NCI-H774 (cell line): ENCODE measurements at places on chromosomes 2 and 18.

DNA sequence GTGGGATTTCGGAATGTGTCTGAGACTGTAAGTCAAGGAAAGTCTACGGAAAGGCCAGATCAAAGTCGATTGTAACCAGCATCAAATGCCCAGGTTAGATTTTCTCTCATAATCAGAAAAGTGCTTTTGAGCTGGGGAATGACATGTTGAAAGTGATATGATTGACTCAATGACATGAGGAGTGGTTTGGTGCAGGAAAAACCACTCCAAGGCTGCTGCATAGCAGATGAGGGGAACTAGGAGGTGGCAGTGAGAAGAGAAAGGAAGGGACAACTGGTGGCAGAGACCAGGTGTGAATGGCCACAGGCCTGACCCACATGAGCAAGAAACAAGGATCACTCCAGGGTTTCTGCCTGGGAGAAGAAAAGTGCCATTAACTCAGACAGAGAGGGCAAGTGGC lies 822 bp downstream of the SLC35F6 start:
- no peak for DNase-seq

DNA sequence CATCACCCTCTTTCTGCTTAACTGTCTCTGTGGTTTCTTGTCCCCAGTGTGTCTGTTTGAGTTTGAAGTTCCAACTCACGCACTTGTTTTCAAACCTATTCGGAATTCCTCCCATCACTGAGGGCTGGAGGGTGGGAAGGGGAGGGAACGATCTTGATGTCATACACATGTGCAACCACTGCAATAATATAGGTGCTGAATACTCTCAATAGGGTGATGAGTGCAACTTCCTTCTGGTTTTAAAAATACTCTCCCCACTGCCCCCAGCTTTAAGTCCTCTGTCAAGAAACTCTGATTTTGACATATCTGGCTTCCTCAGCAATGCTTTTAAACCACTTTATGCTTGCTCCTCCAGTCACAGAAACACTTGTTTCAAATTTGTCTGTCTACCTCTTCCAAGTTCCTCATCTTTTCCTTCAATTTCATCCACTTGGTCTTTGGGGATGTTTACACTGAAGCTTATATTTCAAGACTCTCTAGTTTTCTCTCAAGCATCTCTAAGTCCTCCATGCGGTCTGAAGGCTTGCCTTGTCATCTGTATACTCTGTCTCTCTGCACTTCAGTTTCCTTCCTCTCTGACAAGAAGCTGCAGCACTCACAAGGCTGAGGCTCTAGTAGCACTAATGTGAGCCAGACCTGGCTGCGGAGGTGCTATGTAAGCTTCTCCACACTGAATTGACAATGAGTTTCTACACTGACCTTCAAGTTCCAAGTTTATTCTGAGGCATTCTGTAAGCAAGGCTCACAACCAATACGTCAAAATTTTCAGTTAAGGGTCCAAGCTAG lies 422.3 kb downstream of the ZEB2 start:
- DNase-seq, result no peak

DNA sequence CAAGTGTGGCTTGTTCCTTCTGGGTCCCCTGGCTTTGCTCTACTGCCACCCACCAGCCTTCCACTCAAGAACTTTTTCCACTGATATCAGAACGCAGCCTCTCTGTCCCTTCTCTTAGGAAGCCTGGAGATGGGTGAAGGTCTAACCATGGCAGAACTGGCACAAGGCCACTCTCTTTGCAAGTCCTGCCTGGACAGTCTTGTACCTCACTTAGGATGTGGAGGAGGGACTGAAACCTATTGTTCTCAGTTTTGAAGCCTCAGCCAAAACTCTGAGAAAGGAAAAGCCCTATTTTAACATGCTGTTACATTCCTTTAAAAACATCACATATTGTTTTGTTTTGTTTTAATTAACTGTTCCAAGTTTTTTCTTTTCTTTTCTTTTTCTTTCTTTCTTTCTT lies 58.9 kb upstream of the NCOA1 start:
- no peak for DNase-seq

GRCh38 chr2:25308599-25308998 lies 33.1 kb downstream of the DNMT3A start:
- no peak for DNase-seq

DNA sequence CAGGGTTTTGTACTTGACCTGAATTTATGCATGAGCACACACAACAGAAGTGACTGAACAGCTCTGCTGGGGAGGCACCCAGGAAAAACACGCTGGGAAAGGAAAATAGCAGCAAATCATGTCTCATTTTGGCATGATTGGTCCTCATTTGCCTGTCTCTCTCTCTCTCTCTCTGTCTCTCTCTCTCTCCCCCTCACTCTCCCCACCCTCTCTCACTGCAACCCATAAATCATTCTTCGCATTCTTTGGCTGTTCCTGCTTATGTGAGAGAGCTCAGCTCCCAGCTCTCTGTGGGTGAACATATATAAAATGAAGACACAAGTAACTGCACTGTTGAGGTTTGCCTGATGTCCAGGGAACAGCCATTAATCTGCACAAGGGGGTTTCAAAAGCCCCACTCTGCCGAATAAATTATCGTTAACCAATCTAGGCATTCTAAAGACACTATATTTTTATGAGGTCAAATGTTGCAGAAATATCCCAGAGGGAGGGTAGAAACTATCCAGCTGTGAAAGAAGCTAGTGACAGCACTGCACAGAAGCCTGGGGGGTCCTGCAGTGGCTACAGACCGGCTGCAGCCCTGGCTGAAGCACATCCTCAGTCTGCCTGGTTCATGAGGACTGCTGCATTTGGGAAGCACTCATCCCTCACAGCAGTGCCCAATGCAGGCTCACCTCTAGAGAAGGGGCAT lies 260.3 kb downstream of the AFF3 start:
- DNase-seq, result peak; percentile 5

DNA sequence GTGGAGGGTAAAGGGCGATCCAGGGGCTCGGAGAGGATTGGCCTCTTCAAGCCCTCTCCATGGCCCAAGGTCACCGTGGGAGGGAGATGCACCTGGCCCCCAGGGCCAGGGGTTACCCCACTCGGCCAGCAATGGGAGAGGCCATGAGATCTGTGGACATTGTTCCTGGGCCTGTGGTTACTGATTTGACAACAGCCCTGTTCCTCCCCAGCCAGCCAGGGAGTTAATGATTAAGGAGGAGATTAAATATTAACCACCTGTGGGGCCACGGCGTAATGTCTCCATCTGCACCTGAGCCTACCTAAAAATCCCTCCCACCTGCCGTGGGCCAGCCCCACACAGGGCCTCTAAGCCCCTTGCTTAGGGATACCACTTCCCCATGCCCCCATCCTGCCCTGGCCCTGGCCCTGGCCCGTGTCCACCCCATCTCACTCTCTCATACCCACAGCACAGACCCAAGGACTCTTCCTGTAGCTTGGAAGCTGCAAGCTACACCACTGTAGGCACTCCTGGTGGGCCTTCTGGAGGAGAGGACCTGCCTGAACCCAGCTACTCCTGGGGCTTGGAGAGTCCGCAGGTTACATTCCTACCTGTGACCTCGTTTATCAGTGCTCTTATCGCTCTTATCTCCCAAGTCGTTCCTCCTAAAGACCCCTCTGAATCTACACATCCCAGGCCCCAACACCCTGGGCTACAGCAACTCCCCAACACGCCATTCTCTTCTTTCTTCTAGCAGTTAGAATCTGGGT lies 32.1 kb downstream of the ZFP36L2 start:
- DNase-seq, result no peak

- DNase-seq, result no peak
Measured at GRCh38 chr18:79466591-79466990, 70.9 kb downstream of the NFATC1 start.

DNA sequence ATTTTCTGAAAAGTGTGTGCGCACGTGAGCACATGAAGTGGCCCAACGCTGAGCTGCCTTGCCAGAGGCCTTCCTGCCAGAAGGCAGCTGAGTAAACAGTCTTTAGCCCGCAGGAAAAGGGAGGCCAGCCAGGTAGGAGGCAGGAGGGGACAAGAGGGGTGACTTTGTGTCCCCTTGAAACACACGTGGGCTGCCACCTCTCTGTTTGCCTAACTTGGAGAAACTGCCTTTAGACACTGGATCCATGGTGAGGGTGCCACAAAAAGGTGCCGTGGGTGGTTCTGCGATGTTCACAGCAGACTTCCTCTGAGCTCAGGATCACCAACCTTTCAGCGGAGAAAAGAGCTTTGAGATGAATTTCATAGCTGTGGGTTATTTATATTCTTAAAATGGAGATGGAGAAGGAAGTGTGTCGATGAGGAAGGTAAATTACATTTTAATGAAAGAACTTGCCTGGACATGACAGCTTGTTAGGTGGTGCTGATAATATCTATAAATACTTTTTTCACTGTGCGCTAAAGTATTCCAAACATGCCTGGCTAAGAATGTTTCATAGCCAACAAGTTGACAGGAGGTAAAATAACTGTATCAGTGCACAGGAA lies 36.6 kb upstream of the ASB1 start:
- peak; percentile 87 for DNase-seq

- DNase-seq, result no peak
Measured at GRCh38 chr2:178238154-178238521, 43.8 kb downstream of the OSBPL6 start.

- DNase-seq, result no peak
Measured at GRCh38 chr2:7730449-7730848, 813.2 kb downstream of the RNF144A start.

- DNase-seq, result no peak
Measured at GRCh38 chr2:235799281-235799680, 305.4 kb downstream of the AGAP1 start.

DNA sequence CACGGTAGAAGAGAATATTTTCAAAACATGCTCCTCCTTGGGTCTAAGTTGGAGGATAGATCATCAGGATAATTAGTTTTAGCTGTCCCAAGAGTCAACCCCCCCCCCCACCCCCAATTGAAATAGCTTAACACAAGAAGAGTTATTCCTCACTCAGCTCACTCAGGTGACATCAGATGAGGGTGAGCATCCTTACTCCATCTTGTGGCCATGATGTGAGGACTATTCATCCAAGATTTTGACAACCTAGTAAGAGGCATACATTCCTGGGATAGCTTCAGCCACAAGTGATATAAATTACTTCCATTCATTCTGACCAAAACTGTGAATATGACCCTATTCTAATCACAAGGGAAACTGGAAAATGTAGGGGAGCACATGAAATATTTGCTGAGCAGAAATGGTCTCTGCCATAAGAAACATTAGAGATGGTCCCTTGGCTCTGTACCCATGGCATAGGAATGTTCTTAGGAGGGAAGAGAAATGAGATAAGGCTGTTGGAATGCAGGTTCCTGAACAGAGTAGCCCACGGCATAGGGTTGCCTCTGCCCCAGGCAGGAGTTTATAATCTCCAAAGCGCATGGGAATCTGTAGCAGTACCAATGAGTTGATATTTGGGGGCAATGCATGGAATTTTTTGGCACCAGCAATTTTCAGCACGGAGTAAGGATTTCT lies 257.2 kb downstream of the CYRIA start:
- DNase-seq, result no peak

DNA sequence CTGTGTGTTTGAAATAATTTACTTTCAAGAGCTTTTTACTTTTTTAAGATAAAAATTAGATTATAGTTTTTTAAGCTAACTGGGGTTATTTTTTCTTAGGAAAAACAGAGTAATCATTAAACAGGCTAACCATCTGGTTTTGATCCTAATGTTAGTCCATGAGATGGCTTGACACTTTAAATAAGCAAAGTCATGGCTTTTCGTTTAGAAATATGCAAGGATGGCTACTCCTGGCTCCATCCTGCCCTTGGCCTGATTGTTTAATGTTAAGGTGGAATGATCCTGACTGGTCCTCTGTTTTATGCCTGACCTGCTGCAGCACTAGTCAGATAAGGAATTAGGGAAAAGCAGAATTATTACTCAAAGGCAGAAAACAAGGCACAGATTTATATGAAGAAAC lies 39.7 kb upstream of the PNPT1 start:
- no peak for DNase-seq

GRCh38 chr18:39660141-39660540 lies 2094.5 kb upstream of the CELF4 start:
- DNase-seq, result no peak

GRCh38 chr2:200311139-200311538 lies 4.6 kb downstream of the SPATS2L start:
- no peak for DNase-seq

- DNase-seq, result no peak
Measured at GRCh38 chr2:56508662-56509061, 324.9 kb downstream of the CCDC85A start.

DNA sequence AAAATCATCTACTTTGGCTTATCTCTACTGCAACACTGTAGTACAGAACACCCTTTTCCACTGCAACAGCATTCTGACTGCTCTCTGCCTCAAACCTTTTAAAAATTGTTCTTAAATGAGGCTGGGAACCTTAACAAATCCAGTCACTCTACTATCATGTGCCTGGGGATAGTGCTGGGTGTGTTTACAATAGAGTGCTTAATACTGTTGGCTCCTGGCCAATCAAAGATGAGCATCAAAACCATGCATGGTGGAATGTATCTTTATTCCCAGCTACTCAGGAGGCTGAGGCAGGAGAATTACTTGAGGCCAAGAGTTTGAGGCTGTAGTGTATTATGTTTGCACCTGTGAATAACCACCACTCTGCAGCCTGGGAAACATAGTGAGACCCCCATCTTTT lies 7.4 kb downstream of the ANKAR start:
- no peak for DNase-seq

- DNase-seq, result no peak
Measured at GRCh38 chr2:228938629-228939028, 332.5 kb downstream of the PID1 start.

DNA sequence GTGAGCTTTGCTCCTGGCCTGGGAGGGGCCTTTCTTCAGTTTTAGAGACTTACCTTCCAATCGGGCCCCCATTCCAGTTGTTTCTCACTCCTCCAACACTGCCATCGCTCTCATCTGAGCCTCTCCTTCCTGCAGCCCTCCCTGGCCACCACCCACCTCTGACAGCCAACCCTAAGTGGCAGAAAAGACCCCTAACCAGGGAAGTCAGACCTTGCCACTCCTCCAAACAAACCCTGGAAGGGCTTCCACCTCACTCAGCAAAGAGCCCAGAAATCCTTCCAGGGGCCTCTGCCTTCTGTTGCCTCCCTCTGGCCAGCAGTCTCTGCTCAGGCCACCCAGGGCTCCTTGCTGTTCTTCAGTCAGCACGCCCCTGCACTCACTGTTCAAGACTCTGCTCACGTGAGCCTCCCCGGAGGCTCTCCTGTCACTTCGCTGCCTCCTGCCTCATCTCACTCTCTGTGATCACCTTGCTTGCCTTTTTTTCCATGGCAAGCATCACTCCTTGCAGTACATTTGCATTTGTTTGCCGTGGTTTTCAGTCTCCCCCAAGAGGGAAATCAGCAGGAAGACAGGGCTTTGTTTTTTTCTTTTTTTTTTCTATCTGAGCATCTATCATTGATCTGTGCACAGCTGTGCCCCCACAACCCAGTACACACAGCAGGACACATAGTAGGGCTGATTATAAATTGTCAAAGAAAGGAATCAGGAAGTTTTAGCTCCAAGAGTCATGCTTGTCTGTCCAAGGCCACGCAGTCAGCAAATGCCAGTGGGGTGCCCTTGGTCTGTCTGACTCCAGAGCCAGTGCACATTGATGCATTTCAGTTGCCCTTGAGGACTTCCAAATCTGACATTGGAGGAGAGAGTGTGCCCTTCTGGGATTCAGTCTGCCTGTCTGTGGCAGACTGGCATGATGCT lies 83.9 kb downstream of the INHBB start:
- no peak for DNase-seq

GRCh38 chr2:168033966-168034365 lies 213.4 kb downstream of the STK39 start:
- DNase-seq, result no peak

GRCh38 chr2:222296311-222296741 lies 2.5 kb downstream of the PAX3 start:
- no peak for DNase-seq

- DNase-seq, result no peak
Measured at GRCh38 chr2:148483665-148484064, 160.9 kb upstream of the EPC2 start.
